ENCODE measurements at places on chromosomes 3 and 15. TPM values are rescaled to one million over a fixed set of nuclear protein-coding genes. Genes with fewer than 3 reads are reported as not detected.

TM4SF4 gene
- polyA plus RNA-seq = 0.29 TPM

THSD4 gene
- 0.30 TPM for polyA plus RNA-seq

PPM1L gene
- polyA plus RNA-seq = 0.63 TPM

ZDHHC19 gene
- 6.2 TPM for polyA plus RNA-seq

LRRIQ4 gene
- polyA plus RNA-seq = 0.06 TPM

GOLGA6B gene
- polyA plus RNA-seq = not detected

TICRR gene
- 0.42 TPM for polyA plus RNA-seq

MYO9A gene
- 2.4 TPM for polyA plus RNA-seq

WWTR1 gene
- polyA plus RNA-seq = 8.4 TPM

- DNase-seq = peak; percentile 63
- H3K27me3 ChIP-seq = no peaks in the 10 kb centered on the region
- no peaks in the 10 kb centered on the region for H3K36me3 ChIP-seq
- no peak overlapping the region for H3K4me3 ChIP-seq
- no peak overlapping the region for H3K27ac ChIP-seq
Observed at GRCh38 chr3:45590822-45591546, 3.6 kb upstream of the LIMD1 start.

DNA sequence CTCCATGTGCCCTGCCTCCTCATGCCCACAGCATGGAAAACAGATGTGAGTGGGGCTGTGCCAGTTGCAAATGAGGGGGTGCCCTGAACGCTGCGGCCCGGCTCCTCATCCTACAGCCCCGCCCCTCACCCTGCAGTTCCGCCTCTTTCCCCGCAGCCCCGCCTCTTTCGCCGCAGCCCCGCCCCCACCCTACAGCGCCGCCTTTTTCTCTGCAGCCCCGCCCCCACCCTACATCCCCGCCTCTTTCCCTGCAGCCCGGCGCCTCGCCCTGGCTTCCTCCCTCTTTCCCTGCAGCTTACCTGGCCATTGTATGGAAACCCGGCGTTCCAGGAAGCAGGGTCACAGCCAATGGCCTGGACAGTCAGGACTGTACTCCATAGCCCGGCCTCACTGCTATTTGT lies 284.9 kb downstream of the TLE3 start:
- peaks cover 7% of the 10 kb centered on the region for H3K4me1 ChIP-seq
- H3K27me3 ChIP-seq = no peaks in the 10 kb centered on the region
- H3K36me3 ChIP-seq = no peaks in the 10 kb centered on the region
- H3K27ac ChIP-seq = no peak overlapping the region

DNA sequence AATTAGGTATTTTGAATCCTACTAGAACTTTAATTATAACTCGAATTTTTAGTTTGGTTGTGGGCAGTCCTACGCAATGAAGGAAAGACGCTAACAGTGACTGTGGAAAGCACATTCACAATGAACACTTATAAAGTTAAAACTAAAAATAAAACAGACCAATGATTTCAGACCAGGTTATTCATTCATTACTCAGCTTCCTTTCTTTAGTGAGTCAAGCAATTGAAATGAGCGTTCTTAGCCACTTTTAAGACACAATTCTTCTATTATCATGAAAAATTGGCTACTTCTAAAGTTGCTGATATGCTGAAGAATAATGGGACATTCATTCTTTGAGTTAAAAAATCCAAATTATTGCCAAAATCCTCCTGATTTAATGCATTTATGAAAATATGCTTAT lies 66.0 kb upstream of the CMSS1 start:
- no peaks in the 10 kb centered on the region for H3K36me3 ChIP-seq
- H3K4me3 ChIP-seq = no peak overlapping the region
- no peak overlapping the region for H3K27ac ChIP-seq
- no peaks in the 10 kb centered on the region for H3K27me3 ChIP-seq

DNA sequence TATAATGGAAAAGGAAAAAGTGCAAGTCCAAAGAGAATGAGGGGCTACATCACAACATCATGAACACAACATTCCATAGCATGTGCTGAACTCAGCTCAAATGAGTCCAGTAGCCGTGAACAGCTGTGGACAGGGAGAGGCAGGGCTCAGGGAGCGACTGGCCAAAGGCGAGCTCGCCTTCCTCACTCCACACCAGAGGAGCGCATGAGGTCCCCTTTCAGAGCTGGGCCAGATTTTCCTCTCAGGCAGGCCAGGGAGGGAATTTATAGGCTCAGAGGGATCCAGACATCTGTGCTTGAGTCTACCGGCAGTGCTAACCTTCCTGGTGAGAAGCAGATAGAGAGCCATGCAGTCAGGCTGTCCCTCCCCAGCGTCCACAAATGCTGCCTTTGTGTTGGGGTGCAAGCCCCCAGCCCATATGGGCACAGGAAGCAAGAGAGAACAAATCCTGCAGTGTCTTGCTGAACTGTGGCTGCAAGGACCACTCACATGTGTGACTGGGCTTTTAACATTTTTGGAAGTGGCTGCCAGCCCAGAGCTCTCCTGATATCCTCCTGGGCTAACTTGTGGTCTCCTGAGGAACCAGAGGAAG lies 32.5 kb downstream of the ARHGEF3 start:
- no peak overlapping the region for H3K4me3 ChIP-seq
- H3K27me3 ChIP-seq = no peaks in the 10 kb centered on the region
- no peak for DNase-seq
- peaks cover 7% of the 10 kb centered on the region for H3K4me1 ChIP-seq

DNA sequence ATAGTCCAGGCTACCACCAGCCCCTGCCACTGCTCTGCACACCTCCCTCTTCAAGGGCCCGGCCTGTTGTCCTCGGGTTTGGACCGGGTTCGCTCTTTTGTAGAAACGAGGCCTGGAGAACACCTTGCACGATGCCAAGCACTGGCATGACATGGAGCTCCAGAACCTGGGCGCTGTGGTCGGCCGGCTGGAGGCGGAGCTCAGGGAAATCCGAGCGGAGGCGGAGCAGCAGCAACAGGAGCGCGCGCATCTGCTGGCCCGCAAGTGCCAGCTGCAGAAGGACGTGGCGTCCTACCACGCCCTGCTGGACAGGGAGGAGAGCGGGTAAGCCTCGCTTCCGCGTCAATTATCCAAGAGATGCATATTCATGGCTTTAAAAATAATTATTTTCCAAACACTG lies 72.4 kb downstream of the BFSP2 start:
- H3K4me3 ChIP-seq = no peak overlapping the region
- DNase-seq = no peak

DNA sequence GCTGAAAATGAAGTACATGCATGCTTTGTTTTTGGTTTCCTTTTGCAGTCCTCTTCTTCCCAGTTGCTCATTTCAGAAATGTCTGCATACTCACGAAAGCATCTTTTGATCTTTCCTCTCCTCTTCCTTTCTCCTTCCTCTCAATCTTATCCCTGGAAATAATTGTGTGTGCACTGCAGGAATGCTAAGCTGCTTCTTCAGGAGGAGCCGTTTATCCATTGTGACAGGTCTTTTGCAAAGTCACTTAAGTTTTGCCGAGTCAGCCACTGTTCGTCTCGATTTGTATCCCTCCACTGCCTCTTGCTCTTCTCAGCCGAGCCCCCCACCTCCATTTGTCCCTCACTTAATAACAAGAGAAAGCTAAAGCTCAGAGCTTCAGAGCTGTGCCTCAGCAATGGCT lies 597.6 kb downstream of the AGBL1 start:
- H3K36me3 ChIP-seq = no peaks in the 10 kb centered on the region
- no peaks in the 10 kb centered on the region for H3K4me1 ChIP-seq
- H3K4me3 ChIP-seq = no peak overlapping the region

- no peaks in the 10 kb centered on the region for H3K4me1 ChIP-seq
- no peaks in the 10 kb centered on the region for H3K36me3 ChIP-seq
- H3K27me3 ChIP-seq = no peaks in the 10 kb centered on the region
Observed at GRCh38 chr15:48828906-48829305, 18.0 kb upstream of the CEP152 start.

DNA sequence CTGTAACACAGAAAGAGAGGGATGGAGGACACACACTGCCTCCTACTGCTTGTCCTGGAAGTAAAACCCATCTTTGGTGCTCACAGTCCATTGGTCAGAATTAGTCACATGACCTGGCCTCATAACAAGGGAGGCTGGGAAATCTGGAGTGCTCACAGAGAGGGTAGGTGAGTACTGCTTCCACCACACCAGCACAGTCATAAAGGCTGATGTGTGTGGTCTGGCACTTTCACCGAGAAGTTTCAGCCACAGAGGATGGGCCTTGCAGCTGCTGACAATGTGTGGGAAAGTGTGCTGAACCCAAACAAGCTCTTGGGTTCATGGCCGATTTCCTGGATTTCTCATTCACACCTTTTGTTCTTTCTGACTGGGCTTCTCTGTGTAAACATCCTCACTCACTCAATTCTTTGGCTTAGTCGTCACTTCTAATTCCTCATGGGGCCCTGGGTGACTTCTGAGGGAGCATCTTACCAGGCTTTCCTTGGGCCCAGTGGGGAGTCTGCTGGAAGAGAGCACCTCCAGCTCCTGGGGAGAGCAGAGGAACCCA lies 100.7 kb downstream of the ASB7 start:
- H3K36me3 ChIP-seq = no peaks in the 10 kb centered on the region
- H3K4me1 ChIP-seq = no peaks in the 10 kb centered on the region
- H3K27me3 ChIP-seq = no peaks in the 10 kb centered on the region

DNA sequence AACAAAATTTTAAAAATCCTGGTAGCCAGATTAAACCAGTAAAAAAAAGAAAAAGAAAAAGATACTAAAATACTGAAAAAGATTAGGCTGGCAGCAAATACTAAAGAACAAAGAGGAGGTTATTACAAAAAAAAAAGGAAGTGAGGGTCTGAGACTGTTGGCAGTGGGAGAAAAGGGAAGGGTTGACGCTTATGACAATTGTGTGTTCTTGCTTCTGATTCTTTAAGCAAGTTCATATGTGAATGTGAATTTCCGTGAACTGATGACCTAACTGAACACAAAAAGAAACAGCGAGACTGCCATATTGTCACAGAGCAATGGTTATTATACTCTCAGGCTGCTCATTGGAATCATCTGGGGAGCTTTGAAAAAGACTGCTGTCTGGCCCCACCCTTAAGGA lies 56.5 kb downstream of the ATP13A4 start:
- no peaks in the 10 kb centered on the region for H3K36me3 ChIP-seq
- DNase-seq = no peak
- no peak overlapping the region for H3K27ac ChIP-seq
- no peaks in the 10 kb centered on the region for H3K27me3 ChIP-seq
- H3K4me1 ChIP-seq = no peaks in the 10 kb centered on the region

DNA sequence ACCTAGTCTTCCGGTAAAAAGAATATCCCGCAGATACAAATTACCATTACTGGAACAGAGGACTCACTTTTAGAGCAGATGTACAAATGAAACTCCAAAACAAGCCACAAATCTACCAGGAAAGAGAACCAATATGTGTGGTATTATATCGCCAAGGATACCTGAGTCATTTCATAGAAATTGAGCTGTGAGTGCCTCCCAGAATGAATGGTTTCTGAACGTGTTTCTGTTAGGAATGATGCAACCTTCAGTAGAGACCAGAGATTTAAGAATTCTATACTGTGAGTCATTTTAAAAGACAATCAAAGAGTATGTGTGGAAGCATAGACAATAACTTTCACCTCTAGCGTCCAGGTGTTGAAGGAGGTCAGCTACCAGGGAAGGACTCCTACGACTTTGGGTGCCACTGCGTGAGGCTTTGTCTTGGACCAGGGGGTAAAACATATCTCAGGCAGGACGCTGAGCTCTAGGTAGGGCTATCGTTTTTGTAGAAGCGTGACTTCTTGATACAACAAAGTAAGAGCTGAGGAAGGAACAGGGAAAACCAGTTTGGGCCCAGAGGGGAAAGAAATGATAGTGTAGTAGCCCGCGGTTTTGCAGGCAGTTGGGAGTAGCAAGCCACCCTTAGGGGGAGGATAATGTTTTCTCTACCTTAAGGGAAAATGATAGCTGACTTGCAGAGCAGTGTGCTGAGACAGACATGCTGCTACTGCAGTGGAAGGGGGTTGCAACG lies 210.4 kb downstream of the TP63 start:
- no peaks in the 10 kb centered on the region for H3K27me3 ChIP-seq
- no peaks in the 10 kb centered on the region for H3K4me1 ChIP-seq
- DNase-seq = no peak
- H3K36me3 ChIP-seq = no peaks in the 10 kb centered on the region
- H3K27ac ChIP-seq = no peak overlapping the region
- H3K4me3 ChIP-seq = no peak overlapping the region

DNA sequence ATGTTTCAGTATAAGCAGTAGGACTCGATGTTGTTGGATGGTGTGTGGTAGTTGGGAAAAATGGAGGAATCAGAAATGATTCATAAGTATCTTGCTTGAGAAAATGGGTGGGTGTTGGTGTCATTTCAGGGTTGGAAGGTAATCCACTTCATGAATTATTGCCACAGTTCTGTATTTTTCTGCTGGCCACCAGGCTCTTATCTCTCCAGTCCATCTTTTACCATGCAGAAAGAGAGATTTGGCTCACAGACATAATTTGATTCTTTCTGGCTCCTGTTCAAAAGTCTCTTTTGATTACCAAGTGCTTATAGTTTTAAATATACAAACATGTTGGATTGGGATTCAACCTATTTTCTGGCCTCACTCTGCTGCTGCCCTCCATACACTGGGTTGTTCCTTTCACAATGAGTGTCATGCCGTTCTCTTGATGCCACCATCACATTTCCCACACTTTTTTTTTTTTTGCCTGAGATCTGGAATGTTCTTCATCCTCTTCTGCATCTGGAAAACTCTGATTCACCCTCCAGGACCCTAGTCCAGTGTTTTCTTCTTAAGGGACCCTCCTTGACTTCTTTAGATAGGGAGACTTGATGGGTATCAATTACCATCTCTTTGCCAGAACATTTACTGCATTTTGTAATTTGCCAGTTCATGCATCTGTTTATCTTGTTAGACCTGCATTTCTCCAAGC lies 69.4 kb upstream of the GAP43 start:
- no peaks in the 10 kb centered on the region for H3K4me1 ChIP-seq
- no peak for DNase-seq
- H3K4me3 ChIP-seq = no peak overlapping the region
- no peaks in the 10 kb centered on the region for H3K27me3 ChIP-seq

- H3K4me3 ChIP-seq = no peak overlapping the region
- no peaks in the 10 kb centered on the region for H3K36me3 ChIP-seq
- H3K27me3 ChIP-seq = no peaks in the 10 kb centered on the region
Observed at GRCh38 chr3:13194285-13195209, 121.3 kb upstream of the IQSEC1 start.

DNA sequence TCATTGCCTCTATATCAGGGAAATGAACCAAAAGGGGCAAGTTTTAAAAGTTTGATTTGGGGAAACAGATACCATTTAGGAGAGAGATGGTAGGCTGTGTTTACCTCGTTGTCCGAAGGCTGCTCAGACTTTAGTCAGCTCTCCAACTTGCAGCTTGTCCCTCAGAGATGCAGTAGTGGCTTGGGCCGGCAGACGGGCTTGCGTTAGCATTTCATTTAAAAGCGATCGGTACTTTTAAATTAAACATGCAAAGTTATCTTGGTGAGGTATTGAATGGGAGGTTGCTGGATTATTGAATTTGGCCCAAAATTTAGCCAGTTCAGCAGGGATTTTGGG lies 26.2 kb downstream of the EEFSEC start:
- H3K4me1 ChIP-seq = peaks cover 56% of the 10 kb centered on the region
- H3K27ac ChIP-seq = no peak overlapping the region
- H3K36me3 ChIP-seq = no peaks in the 10 kb centered on the region
- no peaks in the 10 kb centered on the region for H3K27me3 ChIP-seq

Measured in spleen (tissue), 13 donors.